Lung (tissue), 17 donors: ENCODE measurements at places on chromosomes 3 and 15.

DNA sequence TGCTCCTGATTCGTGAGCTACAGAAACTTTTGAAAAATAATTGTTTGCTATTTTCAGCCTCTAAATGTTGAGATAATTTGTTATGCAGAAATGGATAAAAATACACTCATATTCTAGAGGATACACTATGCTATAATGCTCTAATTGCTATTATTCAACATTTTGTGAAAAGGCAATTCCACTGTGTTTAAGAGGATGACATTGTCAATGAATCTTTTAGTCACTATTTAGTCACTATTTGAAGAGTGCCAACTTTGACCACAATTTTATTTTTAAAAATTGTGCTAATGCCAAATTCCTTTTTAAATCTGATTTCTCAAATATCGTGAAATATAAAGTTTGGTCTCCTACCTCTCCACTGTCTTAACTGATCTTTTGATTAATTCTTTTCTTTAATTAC lies 604.9 kb upstream of the KCNMB2 start:
- DNase-seq, result no peak

DNA sequence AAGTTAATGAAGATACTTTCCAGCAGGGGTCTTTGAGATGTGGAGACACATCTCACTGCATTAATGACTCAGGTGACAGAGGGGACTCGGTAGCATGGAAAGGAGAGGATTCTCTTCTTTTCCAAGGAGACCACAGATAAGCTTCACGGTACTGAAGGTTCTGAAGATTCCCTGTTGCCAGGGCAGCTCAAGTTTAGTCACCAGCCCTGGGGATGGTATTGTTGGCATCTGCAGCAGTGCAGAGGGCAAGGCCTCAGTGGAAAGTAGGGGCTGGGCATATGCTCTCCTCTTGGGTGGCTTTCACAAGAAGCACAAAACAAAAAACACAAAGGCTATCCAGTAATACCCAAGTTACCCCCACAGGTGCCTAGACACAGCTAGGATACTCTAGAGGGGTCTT lies 38.0 kb upstream of the MRPL3 start:
- no peak for DNase-seq

DNA sequence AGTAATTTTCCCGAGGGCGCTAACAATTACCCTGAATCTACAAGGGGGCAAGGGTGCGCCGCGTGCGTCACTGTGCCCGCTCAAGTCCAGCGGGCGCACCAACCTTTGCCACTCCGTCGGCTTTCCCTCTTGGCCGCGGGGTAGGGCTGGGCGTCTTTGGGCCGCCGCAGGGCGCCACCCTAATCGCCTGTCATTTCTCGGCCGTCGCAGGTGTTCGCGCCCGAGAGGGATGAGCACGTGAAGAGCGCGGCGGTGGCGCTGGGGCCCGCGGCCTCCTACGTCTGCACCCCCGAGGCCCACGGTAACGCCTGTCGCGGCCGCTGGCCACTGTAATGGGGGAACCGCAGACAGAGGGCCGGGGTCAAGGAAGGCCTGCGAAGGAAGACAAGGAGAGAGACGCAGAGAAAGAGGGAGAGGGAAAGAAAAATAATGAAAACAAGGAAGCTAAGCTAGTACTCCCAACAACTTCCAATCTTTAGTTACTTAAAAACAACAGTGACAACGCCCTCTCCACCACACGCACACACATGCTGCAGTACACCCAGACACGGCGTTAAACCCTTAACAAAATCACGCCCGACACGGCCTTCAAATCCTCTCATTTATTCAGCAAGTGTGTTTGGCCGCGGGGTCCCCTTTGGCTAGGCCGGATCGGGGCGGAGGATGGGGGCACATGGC lies 3.8 kb downstream of the SKOR1 start:
- DNase-seq, result no peak

DNA sequence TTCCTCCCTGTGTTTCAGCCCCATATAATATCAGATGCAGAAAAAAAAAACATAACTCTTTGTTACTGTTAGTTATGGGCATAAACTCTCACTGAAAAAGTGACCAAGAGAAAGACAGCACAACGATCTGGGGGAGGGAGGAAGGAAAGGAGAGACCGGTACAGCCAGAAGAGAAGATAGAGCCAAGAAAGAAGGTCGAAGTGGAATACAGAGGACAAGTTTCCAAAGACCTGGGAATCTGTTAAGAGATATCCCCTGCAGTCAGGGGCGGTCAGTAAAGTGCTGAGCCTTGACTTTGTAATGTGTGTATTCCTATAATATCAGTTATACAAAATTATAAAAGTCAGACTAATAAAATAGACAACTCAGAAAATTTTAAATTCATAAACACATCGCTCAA lies 3.3 kb downstream of the ALDH1A2 start:
- DNase-seq, result peak; percentile 40

DNA sequence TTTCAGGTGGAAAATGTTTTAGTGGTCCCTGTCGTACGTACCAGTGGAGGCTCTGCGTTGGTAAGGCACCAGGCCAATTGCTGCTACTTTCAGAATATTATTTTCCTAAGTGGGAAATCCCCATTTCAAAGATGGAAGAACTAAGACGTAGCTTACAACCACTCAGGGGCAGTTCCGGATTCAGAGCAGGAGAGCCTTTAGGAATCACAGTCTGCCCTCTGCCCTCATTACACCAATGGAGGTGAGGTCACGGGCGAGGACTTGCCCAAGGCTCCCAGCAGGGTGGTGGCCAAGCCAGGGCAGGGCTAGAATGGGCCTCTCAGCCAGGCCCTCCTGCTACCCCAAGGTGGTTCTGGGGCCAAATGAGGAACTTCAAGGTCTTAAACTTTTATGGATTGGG lies 72.6 kb downstream of the RASGRF1 start:
- DNase-seq, result no peak

DNA sequence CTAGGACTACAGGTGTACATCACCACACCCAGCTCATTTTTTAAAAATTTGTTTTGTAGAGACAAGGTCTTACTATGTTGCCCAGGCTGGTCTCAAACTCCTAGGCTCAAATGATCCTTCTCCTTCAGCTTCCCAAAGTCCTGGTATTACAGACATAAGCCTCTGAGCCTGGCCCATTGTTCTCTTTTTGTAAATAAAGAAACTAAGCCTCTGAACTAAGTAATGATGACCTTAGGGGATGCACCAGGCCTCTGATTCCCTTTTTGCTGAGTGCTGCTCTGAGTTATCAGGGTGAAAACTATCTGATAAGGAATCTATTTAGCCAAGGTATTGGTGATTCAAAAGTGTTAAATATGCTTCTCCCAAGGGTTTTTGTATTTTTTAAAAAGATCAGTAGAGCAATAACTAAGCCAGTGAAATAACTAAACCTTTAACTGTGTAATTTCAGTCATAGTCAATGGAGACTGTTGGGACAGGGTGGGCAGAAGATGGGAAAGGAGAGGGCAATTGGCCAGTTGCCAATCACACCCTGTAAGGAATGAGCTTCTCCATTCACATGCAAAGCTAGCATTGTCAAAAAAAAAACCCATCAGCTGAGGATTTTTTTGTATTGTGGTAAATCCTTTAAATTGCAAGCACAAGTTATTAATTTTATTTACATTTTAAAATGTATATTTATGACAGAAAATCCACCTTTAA lies 194.8 kb upstream of the PFN2 start:
- DNase-seq, result no peak
